ENCODE measurements at places on chromosomes 5 and 9.

- DNase-seq: no peak
Observed at GRCh38 chr5:1502046-1502736, 21.6 kb downstream of the LPCAT1 start.

GRCh38 chr5:174281855-174282254 is 236.3 kb downstream of the NSG2 start:
- no peak for DNase-seq

DNA sequence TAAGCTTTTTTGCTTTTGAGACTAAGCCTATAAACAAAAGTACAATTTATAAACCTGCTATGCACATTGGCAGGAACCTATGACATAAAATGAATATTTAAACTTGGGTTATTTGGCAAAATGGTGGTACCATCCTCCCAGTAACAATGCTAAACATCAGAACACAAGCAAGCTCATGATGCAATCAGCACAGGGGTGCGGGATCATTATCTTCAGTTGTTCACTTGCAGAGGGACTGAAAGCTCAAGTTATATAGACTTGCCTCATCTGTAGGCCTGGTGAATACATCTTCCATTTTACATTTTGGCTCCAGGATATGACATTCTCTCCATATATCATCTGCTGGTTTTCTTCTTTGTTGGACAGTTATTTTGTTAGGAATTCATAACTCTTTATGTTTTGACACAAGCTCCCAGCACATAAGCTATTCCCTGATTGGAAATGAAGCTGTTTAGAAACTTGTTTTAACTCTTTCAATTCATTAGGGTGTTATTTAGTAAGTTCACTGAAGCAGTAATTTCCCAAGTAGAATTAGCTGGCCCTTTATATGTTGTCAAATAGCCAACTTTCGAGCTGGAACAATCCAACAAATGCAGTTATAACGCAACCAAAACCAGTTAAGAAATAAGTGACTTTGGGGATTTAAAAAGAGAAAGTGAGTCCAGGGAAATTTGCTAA is 124.7 kb upstream of the LIFR start:
- no peak for DNase-seq

DNA sequence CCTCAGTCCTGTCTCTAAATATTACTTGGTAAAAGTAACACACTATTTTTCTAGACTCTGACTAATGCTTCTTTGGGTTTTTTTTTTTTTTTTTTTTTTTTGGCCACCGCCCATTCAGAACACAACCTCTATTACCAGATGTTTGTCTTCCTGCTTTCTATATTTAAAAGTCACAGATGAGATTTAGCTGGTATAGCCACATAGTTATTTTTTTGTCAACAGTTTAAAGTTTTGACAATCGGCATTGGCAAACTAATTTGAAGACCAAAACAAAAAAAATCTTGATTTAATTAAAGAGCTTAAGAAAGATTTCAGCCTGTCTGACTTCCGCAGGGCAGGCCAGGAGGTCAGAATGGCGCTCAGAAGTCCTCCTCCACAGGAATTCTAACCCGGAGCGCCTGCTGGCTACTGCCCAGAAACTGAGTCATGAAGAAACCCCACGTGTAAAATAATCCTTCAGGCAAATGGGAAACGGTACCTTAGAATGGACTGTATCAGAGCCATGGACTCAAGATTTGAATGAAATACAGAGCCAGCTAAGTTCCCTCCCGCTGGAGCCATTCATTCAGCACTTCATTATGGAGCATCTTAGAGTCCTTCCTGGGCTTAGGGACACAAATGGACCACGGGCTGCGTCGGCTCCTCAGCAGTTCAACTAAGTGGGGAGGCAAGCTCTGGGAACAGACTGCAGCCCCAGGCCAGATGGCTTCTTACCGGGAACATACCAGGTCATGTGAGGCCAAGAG is 55.6 kb downstream of the PTPDC1 start:
- DNase-seq: no peak

GRCh38 chr5:40746703-40747102 is 9.1 kb downstream of the TTC33 start:
- DNase-seq: no peak

DNA sequence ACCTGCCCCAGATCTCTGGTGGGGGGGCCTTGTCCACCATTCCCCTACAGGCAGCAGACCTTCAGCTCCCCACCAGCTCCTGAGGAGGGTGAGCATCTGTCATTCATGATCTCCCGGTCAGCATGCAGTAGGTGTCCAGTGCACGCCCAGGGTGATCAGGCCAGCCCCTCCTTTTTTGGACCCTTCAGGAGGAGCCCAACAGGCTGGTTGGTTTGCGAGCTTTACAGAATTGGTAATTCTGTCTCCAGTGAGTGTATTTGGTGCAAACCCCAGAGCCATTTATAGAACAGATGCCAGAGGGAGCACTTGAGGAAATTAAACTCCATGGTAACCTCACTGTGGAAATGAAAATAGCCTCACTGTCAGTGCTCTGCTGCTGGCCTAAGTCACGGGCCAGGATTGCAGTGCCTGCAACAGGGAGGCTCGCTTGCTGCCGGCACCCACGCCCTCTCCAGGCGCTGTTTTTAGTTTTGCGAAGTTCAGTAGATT is 23.4 kb downstream of the WNK2 start:
- DNase-seq: no peak

GRCh38 chr9:89489548-89490530 is 8.1 kb downstream of the SEMA4D start:
- DNase-seq: no peak

GRCh38 chr5:75040973-75041372 is 11.4 kb downstream of the GCNT4 start:
- DNase-seq: no peak

GRCh38 chr5:74630453-74631066 is 10.0 kb downstream of the ENC1 start:
- DNase-seq: no peak

GRCh38 chr9:33221568-33221884 is 18.4 kb upstream of the SPINK4 start:
- DNase-seq: no peak

GRCh38 chr5:120738568-120738967 is 274.5 kb downstream of the PRR16 start:
- DNase-seq: no peak

DNA sequence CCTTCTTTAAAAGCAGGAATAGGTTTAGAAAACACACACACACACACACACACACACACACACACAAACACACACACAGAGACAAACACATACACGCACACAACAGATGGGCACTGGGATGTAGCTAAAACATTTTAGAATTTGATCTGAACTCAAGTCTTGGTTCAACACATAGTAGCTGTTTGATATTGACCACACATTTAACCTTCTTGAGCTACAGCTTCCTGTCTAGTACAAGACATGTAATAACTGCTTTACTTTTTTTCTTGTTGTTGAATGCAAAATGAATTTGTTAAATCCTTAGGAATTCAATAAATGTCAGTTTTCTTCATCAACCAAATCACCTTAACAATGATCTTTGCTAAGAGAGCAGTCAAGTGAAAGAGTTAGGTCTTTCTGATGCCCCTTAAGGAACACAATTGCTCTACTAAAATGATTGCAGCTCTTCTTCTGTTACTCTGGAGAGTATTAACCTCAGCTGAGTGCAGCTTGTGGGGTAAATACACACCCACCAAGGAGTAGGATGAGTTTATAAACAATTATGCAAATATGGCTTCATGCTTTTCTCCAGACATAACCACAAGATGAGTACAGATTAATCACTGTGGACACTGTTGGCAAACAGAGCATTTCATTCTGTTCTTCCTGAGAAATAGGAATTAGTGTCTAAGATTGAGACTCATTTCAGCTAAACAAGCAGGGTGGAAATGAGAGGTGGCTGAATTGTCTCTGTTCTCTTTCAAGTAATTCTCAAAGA is 302.9 kb upstream of the PAPPA start:
- no peak for DNase-seq

- DNase-seq: no peak
Observed at GRCh38 chr5:125634216-125634835, 788.9 kb upstream of the GRAMD2B start.

DNA sequence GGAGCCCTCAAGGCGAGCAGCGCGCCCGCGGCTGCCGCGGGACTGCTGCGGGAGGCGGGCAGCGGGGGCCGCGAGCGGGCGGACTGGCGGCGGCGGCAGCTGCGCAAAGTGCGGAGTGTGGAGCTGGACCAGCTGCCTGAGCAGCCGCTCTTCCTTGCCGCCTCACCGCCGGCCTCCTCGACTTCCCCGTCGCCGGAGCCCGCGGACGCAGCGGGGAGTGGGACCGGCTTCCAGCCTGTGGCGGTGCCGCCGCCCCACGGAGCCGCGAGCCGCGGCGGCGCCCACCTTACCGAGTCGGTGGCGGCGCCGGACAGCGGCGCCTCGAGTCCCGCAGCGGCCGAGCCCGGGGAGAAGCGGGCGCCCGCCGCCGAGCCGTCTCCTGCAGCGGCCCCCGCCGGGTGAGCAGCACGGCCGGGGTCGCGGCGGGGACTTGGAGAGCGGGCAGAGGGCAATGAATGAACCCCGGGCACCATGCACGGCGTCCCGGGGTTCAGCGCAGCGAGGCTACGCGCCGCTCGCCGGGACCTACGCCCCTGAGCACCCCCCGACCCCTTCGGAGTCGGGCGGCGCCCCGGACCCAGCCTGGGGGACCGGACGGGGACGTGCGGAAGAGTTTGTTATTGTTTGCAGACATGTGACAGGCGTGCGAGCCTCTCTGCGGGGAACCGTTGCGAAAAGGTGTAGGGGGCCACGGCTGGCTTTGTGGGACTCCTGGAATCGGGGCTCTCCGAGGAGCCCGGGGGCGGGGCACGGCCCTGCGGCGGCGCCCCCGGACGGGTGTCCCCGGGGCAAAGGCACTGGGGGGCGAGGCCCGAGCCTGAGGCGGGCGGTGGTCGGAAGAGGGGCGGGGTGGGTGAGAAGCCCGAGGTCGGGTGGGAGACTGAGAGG is 553 bp downstream of the MAP3K1 start:
- DNase-seq: peak; percentile 30

GRCh38 chr5:139747583-139748504 is 47.8 kb upstream of the PSD2 start:
- DNase-seq: no peak

- no peak for DNase-seq
Observed at GRCh38 chr9:129620669-129621295, at the start of gene C9orf50. Gene C9orf50, minus strand, starts transcription at chr9:129621101. Its CDS starts 527 bp downstream, at chr9:129620574.

- DNase-seq: no peak
Observed at GRCh38 chr9:5188060-5188984, 2.9 kb upstream of the INSL6 start.

GRCh38 chr9:135326141-135326540 is 153.4 kb upstream of the PPP1R26 start:
- DNase-seq: no peak

DNA sequence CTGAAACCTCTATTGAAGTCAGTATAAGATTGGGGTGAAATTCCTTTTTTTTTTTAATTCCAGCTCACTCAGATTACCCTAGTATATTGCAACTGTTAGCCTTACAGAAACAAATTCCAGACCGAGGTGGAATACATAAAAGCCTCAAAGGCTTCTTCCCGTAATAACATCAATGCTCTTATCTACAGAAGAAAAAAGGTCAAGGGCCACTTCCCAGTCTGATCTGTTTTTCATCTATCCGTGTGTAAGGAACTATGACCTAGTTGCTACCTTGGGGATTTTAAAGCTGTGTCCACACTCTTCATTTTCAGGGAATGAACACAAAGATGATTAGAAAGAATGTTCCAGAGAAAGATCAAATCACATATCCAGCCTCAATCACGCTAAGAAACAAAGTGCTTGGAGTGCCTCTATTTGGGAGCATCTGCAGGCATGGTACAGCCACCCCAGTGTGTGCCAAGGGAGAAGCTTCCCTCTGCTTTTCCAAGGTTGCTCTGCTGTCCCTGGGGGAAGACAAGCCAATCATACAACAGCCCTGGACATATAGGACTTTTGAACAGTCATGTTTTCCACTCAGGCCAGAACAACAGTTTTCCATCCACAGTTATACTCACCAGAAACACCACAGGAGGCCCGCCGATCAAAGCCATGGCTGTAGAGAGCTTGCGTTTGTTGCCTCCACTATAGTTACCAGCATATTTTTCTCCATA is 23.5 kb downstream of the NIPSNAP3B start:
- DNase-seq: no peak

DNA sequence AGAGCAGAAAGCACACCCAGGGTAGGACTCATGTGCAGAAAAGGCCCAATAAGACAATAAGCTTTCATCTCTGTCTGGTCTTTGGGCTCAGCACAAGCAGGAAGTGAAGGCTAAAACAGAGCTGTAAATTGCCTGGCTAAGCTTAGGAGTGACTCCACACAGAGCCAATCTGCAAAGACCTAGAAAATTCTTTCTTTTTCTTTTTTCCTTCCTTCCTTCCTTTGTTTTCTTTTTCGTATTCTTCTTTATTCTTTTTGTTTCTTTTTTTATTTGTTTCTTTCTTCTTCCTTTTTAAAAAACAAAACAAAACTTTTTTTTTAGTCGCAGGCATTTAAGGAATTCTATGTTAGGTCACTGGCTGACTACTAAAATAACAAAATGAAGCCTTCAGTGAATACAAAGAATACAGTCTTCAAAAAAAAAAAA is 12.2 kb downstream of the SLC35A4 start:
- DNase-seq: no peak

DNA sequence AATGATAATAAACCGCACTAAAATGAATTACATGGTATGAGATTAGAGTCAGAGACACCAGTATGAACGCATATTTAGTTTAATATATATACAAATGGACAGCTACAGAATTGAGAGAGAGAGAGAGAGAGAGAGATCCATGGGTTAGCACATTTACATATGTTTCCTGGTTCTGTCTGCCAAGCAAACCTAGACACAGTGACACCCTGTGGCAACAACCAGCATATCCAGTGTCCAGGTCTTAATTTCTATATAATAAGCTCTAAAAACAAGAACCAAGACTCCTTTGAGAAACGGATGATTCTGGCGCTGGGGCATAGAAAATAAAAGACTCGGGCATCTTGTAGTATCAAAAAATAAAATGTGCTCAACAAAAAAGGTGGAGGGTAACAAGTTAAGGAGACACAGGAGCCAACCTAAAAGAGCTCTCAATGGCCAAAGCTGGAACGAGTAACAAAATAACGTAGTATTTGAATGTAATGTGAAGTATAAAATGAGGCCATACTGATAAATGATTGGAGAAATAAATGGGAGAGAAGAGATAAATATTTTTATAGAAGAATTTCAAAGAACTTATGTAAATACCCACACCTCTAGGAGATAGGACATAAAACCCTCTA is 84.5 kb downstream of the RFX3 start:
- peak; percentile 6 for DNase-seq

GRCh38 chr9:90394871-90395270 is 247.8 kb downstream of the DIRAS2 start:
- DNase-seq: no peak

- DNase-seq: no peak
Observed at GRCh38 chr9:123335193-123335985, 20.6 kb upstream of the CRB2 start.

DNA sequence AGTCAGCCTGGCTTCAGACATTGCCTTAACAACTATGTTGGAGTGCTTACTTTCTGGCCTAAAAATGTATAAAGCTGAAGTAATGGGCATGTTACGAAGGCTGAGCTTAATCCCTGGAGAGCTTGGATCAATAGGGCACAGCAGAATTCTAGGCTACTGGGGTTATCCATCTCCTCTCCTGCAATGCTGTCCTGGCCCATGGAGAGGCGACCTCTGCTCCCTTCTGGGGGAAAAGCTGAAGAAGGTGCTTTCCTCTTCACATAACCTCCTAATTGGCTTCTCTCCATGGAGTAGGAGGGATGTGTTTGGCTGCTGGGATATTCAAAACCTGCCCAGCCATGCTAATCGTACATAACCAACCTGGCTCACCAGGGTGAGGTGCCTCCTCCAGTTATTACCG is 403.5 kb downstream of the DMRT2 start:
- DNase-seq: no peak

Data from stimulated activated CD4-positive, alpha-beta T cell treated with anti-CD3 and anti-CD28 coated beads, Interleukin-4, amount 100 ng/mL, for 48 hours (primary cell).